ENCODE measurements at places on chromosomes 5 and 9. TPM values are rescaled to one million over a fixed set of nuclear protein-coding genes. Genes with fewer than 3 reads are reported as not detected.

The SPAG8 gene
- total RNA-seq = 1.4 TPM

The OBP2B gene
- not detected for total RNA-seq

The OCLN gene
- 0.83 TPM for total RNA-seq

The PDCD1LG2 gene
- 0.83 TPM for total RNA-seq

The IL7R gene
- 169 TPM for total RNA-seq

The CLIC3 gene
- total RNA-seq = 0.61 TPM

The ANKRD31 gene
- 0.29 TPM for total RNA-seq

The NKD2 gene
- 1.1 TPM for total RNA-seq

The NDUFS4 gene
- 68.5 TPM for total RNA-seq

The PCDHB4 gene
- total RNA-seq = not detected

The ZFYVE16 gene
- total RNA-seq = 15.7 TPM

The NMUR2 gene
- not detected for total RNA-seq

The CD14 gene
- total RNA-seq = 0.39 TPM

The SELENOP gene
- total RNA-seq = not detected

The NEUROG1 gene
- total RNA-seq = not detected

All from activated CD4-positive, alpha-beta memory T cell treated with anti-CD3 and anti-CD28 coated beads for 36 hours (primary cell).